ENCODE measurements at places on chromosomes 3 and 15.

DNA sequence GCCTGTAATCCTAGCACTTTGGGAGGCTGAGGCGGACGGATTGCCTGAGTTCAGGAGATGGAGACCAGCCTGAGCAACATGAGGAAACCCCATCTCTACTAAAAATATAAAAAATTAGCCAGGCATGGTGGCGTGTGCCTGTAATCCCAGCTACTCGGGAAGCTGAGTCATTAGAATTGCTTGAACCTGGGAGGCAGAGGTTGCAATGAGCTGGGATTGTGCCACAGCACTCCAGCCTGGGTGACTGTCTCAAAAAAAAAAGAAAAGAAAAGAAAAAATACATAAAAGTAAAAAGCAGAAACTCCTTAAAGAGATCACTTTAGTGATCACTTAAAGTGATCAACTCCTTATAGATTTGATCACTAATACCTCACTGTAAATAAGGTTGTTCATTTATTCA is 78.0 kb downstream of the GMPS start:
- peak; percentile 31 for DNase-seq

- no peak for DNase-seq
Observed at GRCh38 chr15:25671132-25671531, 192.0 kb downstream of the ATP10A start.

DNA sequence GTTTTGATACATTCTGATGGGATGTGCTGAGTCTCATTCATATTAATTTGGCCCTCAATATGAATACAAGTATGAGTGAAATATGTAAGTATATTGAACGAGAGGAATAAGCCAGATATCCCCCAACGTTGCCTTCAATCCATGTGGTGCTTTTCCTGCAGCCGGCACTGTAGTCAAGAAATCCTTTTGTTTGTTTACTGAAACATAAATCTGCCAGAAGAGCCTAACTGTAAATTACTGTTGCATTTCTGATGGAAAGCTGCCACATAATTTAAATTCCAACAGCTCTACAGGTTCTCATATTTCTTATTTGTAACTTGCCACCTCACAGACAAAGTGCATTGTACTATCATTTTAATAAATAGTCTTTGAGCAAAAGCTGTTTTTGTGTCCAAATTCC is 314.0 kb downstream of the KBTBD8 start:
- DNase-seq, result no peak

DNA sequence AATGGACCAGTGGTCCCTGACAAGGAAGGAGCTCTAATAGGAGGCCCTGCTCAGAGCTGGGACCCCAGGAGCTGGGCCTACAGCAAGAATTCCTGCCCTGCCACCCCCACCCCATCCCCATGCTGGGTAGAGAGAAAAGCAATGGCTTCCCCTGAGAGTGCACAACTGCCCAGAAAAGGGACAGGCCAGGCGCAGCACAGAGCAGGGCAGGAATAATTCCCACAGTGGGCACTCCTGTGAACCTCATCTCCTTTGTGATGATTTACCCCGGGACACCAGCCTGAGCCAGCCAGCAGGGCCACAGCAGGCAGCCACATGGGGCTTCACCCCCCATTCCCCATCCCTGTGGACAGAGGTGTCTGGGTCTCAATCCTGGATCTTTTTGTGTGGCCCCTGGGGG is 104.0 kb upstream of the IQSEC1 start:
- no peak for DNase-seq

DNA sequence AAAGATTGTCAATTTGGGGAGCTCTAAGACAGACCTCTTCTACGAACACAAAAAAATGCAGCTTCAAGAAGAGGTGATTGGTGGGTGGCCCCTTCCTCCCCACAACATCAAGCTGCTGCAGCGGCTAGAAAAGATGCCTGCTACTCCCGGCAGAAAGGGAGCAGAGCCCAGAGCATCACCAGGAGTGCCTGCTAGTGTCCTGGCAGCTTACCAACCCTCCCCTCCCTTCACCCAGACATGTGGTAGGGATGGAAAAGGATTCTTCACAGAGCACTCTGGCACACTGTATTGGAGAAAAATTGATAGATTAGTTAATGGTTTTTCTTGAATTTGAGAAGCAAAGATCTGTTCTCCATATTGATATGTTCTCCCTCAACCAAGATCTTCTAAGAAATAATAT is 10.8 kb downstream of the IP6K1 start:
- DNase-seq, result no peak

GRCh38 chr3:32237670-32238452 is 619 bp upstream of the CMTM8 start:
- no peak for DNase-seq

DNA sequence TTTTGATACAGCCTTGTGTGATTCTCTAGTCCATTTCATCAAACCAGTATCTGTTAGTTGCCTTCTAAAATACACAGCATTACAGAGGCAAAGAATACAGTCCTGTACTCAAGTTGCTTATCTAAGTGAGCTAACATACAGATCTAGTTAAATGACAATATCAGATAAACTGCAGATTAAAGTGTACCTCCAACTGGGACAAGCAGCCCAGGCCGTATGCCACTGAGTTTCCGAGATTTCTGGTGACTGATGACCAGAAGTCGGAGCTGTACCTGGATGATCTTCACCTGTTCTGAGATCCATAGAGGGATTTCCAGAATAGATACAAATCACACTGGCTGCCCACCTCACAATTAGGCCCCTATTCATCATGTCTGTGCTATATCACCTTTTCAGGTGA is 6.3 kb upstream of the TRIM59 start:
- DNase-seq, result no peak

DNA sequence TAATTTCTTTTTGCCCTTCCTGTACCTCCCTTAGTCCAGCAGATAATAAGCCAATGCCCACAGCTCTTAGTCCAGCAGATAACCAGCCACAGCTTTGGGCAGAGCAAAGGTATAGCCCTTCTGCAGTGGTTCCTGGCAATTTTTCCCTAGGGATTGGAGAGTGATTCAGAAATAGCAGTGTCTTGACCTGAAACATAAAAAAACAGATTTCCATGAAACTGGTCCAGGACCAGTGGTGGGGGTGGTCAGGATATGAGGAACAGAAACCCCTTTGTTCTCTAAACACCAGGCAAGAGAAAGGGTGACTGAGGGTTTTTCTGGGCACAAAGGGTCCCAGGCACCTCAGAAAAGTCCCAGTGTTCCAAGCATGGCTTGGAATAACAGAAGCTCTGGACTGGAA is 103.4 kb downstream of the ARRDC4 start:
- no peak for DNase-seq

DNA sequence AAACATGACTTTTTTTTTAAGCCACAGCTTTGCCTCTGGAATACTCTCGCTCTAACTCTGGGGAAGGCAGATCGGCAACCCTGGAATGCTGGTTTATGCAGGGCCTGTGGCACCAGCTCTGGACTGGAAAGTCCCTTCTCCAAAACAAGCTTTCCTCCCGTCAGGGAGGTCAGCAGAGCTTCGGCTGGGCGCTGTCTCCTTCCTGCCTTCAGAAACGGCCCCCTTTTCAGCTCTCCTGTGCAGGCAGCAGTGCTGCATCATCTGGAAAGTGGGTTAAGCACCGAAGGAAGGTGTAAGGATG is 42.7 kb upstream of the SKOR1 start:
- no peak for DNase-seq

- no peak for DNase-seq
Observed at GRCh38 chr3:192372616-192373015, 354.7 kb downstream of the FGF12 start.

Measured in fibroblast of villous mesenchyme (primary cell).